ENCODE measurements at places on chromosomes 2 and 18.

DNA sequence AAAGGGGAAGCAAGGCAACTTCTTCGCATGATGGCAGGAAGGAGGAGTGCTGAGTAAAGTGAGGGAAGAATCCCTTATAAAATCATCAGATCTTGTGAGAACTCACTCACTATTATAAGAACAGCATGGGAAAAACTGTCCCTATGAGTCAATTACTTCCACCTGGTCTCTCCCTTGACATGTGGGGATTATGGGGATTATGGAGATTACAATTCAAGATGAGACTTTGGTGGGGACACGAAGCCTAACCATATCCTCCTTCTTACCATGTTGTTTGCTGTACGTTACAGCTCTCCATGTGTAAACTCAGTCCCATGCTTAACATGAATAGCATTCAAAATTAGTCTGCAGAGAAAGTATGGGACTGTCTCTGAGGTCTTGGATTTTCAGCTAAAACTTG, 1096.8 kb upstream of the ACVR2A start:
- DNase-seq, result no peak

DNA sequence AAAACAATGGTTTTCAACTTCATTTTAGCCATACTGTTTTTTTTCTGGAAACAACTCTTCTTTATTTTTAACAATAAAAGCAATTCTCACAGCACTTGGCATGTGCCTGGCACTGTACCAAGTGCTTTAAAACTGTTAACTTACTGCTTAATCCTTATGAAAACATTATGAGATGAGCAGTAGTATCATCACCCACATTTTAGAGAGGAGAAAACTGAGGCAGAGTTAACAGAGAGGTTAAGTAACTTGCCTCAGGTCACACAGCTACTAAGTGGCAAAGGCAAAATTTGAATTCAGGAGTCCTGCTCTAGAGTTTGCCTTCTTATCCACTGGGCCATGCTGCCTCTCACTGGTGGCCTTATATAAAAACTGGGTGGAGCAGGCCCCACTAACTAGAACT, 23.2 kb downstream of the CTIF start:
- no peak for DNase-seq

GRCh38 chr18:10122988-10123950, 209.5 kb downstream of the VAPA start:
- DNase-seq, result no peak

- no peak for DNase-seq
Measured at GRCh38 chr2:225113371-225114015, 71.2 kb upstream of the DOCK10 start.

DNA sequence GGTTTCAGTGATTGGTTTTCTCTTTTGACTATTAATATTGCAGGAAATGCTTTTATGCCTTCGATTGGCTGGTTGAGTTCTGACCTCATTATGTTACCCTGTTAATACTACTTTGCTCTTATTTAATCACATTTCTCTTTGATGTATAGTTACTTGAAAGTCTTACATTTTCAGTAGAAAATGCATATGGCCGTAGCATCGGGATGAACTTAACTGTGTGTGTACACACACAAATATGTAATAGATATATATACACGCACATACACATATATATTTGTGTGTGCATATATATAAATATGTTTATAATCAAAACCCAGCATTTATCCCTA, 1.6 kb downstream of the EPC2 start:
- DNase-seq, result no peak

DNA sequence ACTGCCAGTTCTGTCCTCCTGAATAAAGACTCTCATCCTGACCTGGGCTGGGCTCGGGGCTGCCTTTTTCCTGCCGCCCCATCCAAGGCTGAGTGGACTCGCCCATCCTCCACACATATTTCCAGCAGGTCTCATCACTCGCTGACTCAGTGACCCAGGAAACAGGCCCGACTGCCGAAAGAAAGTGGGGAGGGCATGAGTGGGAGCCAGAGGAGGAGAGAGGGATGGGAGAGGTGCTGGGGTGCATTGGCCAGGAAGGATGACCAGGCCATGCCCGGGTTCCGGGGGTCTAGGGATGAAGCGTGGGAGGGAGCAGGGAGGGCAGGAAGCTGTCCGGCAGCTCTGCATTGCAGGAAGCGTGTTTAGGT, 66.7 kb downstream of the TWIST2 start:
- DNase-seq, result no peak

DNA sequence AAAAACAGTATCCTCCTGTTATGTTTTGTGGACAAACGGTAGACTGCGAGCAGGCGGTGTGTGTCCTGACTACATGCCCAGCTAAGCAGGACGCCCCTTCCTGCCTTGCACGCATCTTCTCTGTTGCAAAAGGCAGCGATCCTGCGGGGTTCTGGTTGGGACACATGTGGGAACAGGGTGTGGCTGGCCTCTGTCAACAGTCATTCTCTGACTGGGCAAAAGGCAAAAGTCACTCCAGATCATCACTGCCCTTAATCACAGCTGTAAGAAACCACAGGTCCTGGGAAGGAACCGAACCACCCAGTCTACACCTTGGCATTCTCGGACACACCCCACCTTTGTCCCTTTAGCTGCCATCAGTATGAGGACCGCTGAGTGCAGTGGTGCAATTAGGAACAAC, 44.3 kb upstream of the TMEM87B start:
- no peak for DNase-seq

- DNase-seq, result no peak
Measured at GRCh38 chr2:135701442-135701841, 40.2 kb upstream of the UBXN4 start.

All from stimulated activated CD4-positive, alpha-beta T cell treated with anti-CD3 and anti-CD28 coated beads, Interleukin-12 subunit alpha, Interleukin-12 subunit beta, amount 100 ng/mL, for 48 hours (primary cell).